Panc1 (cell line): ENCODE measurements at places on chromosomes 7 and 10. TPM values are rescaled to one million over a fixed set of nuclear protein-coding genes. Genes with fewer than 3 reads are reported as not detected.

The TMEM273 gene
- total RNA-seq, result 0.23 TPM

The TMEM243 gene
- total RNA-seq, result 15.4 TPM

The KCNH2 gene
- 1.8 TPM for total RNA-seq

The FZD1 gene
- total RNA-seq, result 1.8 TPM
